T-helper 17 cell (primary cell): ENCODE measurements at places on chromosomes 3 and 15. TPM values are rescaled to one million over a fixed set of nuclear protein-coding genes. Genes with fewer than 3 reads are reported as not detected.

ERICH6 gene
- total RNA-seq: 0.92 TPM

CX3CR1 gene
- total RNA-seq: 3.1 TPM

PLA2G4B gene
- 23.1 TPM for total RNA-seq

DNA sequence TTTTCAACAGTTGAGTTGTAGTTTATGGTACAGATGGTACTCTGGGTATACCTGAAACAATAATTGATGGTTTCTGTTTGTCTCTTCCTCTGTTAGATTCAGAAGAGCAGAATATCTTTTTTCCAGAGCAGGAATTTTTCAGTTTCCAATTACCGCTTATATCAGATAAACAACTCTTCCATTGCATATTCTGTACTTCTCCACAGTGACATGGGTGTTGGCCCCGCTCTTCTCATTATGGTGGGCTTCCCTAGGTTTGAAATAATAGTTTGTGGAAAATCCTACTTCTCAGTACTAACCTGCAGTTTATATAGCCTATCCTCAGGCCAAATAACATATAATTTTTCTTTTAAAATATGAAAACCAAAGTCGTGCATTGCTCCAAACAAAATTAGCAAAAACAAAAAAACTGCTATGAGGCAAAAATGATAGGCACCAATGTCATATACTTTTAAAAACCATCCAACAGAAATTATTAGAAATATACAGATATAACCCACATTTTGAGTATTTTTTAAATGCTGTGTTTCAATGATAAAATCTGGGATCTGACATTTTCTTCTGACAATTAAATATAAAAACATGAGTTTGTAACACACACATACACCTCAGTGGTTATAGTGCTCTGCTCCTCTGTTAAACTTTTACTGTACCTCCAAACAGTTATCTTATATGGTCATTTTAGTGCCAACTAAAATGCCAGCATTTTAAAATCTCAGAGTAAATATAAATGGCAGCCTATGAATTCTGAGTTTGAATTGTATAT lies 56.8 kb downstream of the CMSS1 start:
- no peak overlapping the region for H3K27ac ChIP-seq
- H3K4me1 ChIP-seq: peaks cover 6% of the 10 kb centered on the region

GRCh38 chr3:46974421-46975171 lies 1.9 kb downstream of the CCDC12 start:
- peak overlapping the region; percentile 71 for H3K4me3 ChIP-seq
- peaks cover 60% of the 10 kb centered on the region for H3K4me1 ChIP-seq
- peaks cover 2% of the 10 kb centered on the region for H3K36me3 ChIP-seq
- DNase-seq: no peak
- no peaks in the 10 kb centered on the region for H3K27me3 ChIP-seq
- H3K27ac ChIP-seq: peak overlapping the region; percentile 100

DNA sequence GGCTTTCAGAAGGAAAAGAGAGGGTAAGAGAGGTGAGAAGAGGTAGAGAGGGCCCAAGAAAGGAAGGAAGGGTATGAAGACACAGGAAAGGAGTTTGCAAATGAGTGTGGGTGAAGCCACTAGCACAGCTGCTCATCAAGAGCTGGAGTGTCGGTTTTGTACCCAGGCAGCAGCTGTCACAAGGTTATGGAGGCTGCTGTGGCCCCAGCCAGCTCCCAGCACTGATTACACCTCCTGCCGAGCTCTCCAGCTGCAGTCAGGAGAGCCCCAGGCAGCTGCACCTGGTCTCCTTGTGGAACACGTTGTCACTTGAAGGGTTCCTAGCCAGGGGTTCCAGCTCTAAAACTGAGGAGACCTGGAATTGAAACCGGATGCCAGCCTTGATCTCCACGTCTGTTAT lies 60.4 kb upstream of the CHD2 start:
- H3K4me3 ChIP-seq: peak overlapping the region; percentile 74
- peak overlapping the region; percentile 47 for H3K27ac ChIP-seq
- H3K27me3 ChIP-seq: no peaks in the 10 kb centered on the region
- DNase-seq: no peak

- no peaks in the 10 kb centered on the region for H3K27me3 ChIP-seq
- no peak overlapping the region for H3K4me3 ChIP-seq
- no peaks in the 10 kb centered on the region for H3K36me3 ChIP-seq
These were observed 143.7 kb upstream of the ZNF385D start for GRCh38 chr3:21894459-21895340.

DNA sequence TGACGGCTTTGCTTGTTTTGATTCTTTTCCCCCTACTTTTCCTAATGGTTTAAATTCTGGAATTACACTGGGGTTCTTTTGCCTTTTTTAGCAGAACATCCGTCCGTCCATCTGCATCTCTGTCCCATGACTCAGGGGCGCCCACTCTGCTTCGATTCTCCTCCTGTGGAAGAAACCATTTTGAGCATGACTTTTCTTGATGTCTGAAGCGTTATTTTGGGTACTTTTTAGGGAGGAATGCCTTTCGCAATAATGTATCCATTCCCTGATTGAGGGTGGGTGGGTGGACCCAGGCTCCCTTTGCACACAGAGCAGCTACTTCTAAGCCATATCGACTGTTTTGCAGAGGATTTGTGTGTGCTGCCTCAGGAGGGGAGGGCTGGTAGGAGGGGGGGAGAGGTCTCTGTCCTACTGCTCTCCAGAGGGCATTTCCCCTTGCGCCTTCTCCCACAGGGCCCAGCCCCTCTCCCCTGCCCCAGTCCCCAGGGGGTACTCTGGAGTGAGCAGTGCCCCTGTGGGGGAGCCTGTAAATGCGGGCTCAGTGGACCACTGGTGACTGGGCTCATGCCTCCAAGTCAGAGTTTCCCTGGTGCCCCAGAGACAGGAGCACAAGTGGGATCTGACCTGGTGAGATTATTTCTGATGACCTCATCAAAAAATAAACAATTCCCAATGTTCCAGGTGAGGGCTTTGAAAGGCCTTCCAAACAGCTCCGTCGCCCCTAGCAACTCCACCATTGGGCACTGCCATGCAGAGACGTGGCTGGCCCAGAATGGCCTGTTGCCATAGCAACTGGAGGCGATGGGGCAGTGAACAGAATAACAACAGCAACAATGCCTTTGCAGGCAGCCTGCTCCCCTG lies 19.5 kb upstream of the BSN start:
- H3K27ac ChIP-seq: no peak overlapping the region
- peaks cover 8% of the 10 kb centered on the region for H3K4me1 ChIP-seq
- no peaks in the 10 kb centered on the region for H3K27me3 ChIP-seq
- H3K36me3 ChIP-seq: no peaks in the 10 kb centered on the region

DNA sequence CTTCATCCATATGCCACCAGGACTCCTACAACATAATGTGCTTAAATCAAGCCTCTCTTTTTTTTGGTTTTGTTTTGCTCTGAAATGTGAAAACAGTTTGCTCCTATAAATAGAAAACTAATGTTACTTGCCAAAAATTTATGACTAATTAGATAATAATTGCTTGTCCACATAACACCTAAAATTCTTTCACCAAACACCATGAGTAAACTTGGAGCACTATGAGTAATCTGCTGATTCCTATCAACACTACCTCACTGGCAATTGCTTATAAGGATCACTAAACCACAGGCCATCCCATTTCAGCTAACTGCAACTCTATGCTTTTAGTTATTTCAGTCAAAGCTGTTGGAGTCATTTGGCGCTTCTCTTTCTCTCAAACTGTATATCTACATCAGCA lies 252.7 kb downstream of the EPHA3 start:
- no peaks in the 10 kb centered on the region for H3K4me1 ChIP-seq
- no peaks in the 10 kb centered on the region for H3K27me3 ChIP-seq
- no peaks in the 10 kb centered on the region for H3K36me3 ChIP-seq
- H3K4me3 ChIP-seq: no peak overlapping the region

DNA sequence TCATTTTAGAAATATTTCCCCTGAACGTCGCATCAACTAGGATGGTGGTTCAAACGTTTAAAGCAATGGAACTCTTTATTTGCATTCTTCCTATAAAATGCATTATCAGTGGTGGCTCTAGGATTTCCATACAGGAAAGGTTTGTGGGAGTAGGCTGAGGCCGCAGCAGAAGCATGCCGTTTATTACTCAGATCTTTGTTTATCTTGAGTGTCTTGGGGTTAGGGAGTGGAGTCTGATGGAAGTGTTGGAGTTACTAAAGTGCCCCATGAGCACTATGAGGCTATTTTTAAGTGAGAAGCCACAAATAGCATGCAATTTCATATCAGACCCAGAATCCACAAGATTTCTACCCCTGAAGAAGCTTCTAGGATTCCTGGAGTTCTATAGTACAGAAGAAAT lies 26.2 kb downstream of the ATOSA start:
- H3K4me1 ChIP-seq: peaks cover 21% of the 10 kb centered on the region
- DNase-seq: no peak
- H3K4me3 ChIP-seq: no peak overlapping the region
- H3K27me3 ChIP-seq: no peaks in the 10 kb centered on the region
- peaks cover 4% of the 10 kb centered on the region for H3K36me3 ChIP-seq

GRCh38 chr3:33791477-33792166 lies 6.8 kb upstream of the PDCD6IP start:
- H3K36me3 ChIP-seq: peaks cover 3% of the 10 kb centered on the region
- no peak overlapping the region for H3K4me3 ChIP-seq

- H3K27ac ChIP-seq: no peak overlapping the region
- H3K36me3 ChIP-seq: peaks cover 2% of the 10 kb centered on the region
- H3K4me3 ChIP-seq: no peak overlapping the region
- no peaks in the 10 kb centered on the region for H3K4me1 ChIP-seq
These were observed 66.4 kb downstream of the EXOG start for GRCh38 chr3:38562467-38562925.
